ENCODE measurements at places on chromosomes 3 and 15.

GRCh38 chr3:104044002-104044401, 1322.7 kb upstream of the ALCAM start:
- DNase-seq = no peak

DNA sequence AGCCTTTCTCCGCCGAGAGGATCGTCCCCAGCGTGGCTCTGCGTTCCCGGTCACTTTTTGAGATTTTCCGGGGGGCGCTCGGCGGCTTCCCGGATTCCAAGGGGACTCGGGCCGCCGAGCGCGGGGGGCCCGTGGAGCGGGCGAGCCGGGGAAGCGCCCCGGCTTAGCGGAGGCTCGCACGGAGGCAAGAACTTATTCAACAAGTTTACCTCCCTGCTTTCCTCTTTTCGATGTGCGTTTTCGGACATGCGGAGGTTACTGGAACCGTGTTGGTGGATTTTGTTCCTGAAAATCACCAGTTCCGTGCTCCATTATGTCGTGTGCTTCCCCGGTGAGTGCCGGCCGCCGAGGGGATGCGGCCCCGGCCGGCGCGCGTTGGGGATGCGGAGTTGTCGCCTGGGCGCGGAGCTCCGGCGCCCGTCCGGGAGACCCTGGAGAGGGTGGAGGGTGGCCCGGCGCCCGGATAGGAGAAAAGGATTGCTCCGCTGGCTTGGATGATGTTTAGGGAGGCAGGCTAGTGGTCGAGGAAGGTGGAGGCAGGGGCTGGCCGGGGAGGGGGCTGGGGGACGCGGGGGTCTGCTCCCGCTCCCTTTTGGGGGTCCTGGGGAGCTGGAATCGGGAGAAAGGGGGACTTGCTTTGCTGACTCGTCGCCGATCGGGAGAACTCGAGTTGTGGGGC, 810 bp downstream of the PTPRG start:
- DNase-seq = no peak

DNA sequence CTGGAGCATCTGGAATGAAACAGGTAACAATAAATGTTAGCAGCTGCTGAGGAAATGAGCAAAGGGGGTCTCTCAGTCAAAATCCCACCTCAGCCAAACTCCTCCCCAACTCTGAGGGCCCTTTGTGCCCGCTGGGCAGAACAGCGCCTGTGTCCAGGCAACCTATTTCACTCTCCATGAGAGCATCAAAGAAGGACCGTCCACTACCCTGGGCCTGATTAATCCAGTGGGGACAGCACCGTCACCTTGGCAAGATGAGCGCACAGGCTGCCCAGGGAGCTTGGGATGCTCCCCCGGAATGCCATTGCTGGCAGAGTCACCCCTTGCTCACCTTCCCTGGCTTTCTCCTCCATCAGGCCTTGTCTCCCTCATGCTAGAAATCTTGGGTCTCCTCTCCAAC, 97.4 kb upstream of the HACD2 start:
- DNase-seq = no peak

DNA sequence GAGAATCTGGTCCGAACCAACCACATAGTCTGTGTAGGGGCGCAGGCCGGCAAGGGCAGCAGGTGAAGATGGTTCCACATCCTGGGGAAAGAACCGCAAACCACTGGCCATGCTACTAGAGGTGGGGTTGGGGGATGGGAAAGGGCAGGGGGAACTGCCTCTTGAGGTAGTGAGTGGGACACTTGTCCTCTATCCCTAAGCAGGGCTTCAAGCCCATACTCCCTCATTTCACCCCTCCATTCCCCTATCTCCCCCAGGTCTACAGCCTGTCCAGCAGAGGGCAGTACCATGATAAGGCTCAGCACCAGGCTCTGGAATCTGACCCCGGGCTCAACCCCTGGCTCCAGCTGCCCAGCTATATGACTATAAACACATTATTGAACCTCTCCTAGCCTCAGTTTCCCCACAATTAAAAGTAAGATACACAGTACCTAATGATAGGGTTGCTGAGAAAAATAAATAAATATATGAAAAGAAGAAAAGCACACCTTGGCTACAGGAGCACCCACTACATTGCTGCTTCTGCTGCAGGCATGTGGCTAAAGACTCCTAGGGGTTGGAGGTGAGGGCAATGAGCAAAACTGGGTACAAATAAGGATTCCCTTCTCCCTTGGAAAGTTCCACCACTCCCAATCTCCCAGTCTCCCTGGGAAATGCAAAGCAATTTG, 6.3 kb downstream of the GORASP1 start:
- DNase-seq = no peak

- DNase-seq = no peak
These were observed 326.8 kb downstream of the MFSD1 start for GRCh38 chr3:159128628-159129027.

- DNase-seq = no peak
These were observed 130.4 kb upstream of the CRBN start for GRCh38 chr3:3309887-3310286.

DNA sequence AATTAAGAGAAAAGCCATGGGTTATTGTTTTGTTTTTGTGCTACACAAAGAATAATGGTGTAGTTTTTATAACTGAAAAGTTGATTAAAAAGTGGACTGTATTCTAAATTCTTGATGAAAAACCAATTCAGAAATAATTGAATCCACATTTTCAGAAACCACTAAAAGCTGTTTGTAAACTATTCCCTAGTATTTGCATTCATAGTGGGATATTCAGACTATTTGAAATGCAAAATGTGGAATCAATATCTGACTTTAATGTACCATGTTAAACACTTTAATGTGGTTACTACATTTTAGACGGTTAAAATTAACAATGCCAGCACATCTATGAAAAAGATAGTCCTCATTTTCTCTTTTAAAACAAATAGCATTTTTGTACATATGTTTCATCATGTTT, 104.6 kb downstream of the ZIC4 start:
- no peak for DNase-seq

GRCh38 chr15:66149871-66150270, 103.7 kb downstream of the MEGF11 start:
- no peak for DNase-seq

Measured in cerebellar nuclear complex (tissue), 1 donor.